HT-29 (cell line): ENCODE measurements at places on chromosomes 2 and 18. TPM values are rescaled to one million over a fixed set of nuclear protein-coding genes. Genes with fewer than 3 reads are reported as not detected.
A peak's percentile ranks its signal among the peaks of the same experiment; 100 is the strongest.

- no peak for DNase-seq
Measured at GRCh38 chr2:151350579-151351195, 6.7 kb upstream of the TNFAIP6 start.

EML6 gene
- 3.0 and 3.1 TPM in 2 replicates for total RNA-seq

GRCh38 chr2:107383691-107384090, 443.0 kb upstream of the RGPD4 start:
- no peak for DNase-seq

DNA sequence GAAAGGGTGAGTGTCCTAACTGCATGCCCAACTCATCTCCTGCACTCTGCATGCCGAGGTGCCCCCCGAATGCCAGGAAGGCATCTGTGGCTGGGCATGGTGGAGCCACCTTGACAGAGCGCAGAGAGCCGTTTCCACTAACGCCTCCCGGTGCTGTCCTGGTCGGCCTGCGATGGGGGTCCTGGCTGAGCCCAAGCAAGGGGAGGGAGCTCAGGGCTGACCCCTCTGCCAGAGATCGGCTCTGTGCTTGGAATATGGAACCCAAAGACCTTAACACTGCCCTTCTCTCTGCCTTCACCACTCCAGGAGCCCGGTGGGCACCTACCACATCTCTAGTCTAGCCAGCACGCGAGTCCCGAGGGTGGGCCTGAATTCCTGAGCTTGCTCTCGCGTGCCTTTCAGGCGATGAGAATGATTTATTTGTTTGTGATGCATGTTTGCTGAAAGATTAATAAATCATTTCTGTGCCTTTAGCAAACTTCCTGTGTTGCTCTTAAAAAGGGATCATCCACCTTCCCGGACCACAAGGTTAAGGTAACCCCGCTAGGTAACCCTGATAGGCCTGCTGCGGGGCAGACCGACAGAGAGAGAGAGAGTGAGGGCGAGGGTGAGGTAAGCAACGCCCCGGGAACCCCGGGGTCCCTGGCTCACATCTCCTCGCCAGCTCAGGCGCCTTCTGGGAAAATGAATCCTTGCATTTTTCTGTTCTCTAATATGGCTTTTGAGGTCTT, 35.3 kb downstream of the PDIA6 start:
- peak; percentile 35 for DNase-seq

DHRS9 gene
- total RNA-seq = 0.33 and 0.57 TPM in 2 replicates

- no peak for DNase-seq
Measured at GRCh38 chr18:66558773-66559172, 45.1 kb downstream of the CDH19 start.

IGFBP5 gene
- not detected in 2 replicates for total RNA-seq

AQP4 gene
- not detected in 2 replicates for total RNA-seq
